ENCODE measurements at places on chromosomes 7 and 10.

DNA sequence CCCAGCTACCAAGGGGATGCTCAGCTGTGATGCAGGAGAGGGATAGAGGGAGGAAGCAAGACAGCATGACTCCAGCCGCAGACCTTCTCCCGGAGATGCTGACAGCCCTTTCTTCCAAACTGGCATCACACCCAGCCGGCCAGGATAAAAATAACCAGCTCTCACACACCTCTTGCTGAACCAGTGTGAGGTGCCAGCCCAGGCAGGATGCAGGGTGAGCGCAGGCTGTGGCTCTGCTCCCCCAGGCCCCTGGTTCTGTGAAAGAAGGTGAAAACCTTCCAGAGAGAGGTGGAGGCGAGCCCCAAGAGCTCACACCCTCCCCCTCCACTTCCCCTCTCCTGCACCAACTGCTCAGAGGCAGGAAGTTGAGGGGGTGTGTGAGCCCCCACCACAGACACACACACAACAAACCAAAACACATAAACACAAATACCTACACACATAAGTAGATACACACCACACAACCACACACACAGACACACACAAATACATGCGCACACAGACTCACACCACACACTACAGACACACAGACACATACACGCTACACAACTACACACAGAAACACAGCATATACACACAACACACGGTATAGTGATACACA, 4.0 kb downstream of the GPR15LG start:
- peak; percentile 19 for DNase-seq

- no peak for DNase-seq
Measured at GRCh38 chr7:105963038-105963667, at the start of gene CDHR3. CDHR3 (plus strand) TSS chr7:105963264; CDS start chr7:105963319, 55 bp downstream.

GRCh38 chr10:28190196-28190595, 112.7 kb downstream of the MPP7 start:
- no peak for DNase-seq

GRCh38 chr10:73874267-73875138, at the start of gene CAMK2G:
CAMK2G (minus strand) TSS chr10:73874555; CDS start chr10:73874461, 94 bp downstream.
- peak; percentile 83 for DNase-seq

GRCh38 chr10:126181626-126182025, 206.7 kb downstream of the ADAM12 start:
- DNase-seq: no peak

GRCh38 chr10:25451401-25451800, 276.6 kb downstream of the GPR158 start:
- DNase-seq: no peak

DNA sequence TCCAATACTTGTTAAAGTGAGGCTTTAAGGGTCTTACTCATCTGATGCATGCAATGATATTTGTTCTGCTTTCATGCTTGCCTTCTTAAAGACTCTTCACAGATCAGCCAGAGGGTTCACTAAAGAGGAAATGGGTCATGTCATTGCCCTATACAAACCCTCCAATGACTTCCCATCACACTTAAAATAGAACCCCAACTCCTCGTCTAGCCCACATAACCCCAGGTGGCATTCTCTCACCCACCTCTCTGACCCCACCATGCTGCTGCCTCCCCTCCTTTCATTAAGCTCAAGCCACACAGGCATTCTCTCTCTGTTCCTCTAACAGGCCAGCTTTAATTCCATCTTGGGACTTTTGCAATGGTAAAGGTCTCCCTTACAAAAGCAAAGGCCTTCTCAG, 253.6 kb downstream of the GRID1 start:
- no peak for DNase-seq

GRCh38 chr7:155692317-155692716, 47.9 kb downstream of the RBM33 start:
- no peak for DNase-seq

- no peak for DNase-seq
Measured at GRCh38 chr10:22228167-22228938, 10.5 kb upstream of the EBLN1 start.

GRCh38 chr7:125661006-125661405, 731.4 kb upstream of the POT1 start:
- no peak for DNase-seq

GRCh38 chr10:25261558-25261957, 86.8 kb downstream of the GPR158 start:
- DNase-seq: no peak

DNA sequence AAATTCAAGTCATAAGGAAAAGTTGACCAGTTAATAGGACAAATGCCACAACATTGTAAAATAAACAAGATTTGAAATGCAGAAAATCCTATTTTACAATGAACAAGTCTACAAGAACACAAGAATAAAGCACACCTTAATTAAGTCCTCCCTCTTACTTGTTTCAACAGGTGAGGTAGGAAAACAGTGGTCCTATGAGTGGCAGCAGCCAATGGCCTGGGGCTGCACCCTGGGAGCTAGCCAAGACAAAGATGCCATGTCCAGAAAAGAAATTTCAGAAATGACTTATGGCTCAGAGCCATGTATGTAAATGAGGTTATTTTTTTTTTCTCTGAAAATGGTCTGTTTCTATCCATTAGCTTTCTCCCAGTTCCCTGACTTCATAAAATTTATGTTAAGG, 14.3 kb downstream of the KLLN start:
- no peak for DNase-seq

GRCh38 chr7:100169147-100169850, 882 bp upstream of the GAL3ST4 start:
- DNase-seq: no peak

DNA sequence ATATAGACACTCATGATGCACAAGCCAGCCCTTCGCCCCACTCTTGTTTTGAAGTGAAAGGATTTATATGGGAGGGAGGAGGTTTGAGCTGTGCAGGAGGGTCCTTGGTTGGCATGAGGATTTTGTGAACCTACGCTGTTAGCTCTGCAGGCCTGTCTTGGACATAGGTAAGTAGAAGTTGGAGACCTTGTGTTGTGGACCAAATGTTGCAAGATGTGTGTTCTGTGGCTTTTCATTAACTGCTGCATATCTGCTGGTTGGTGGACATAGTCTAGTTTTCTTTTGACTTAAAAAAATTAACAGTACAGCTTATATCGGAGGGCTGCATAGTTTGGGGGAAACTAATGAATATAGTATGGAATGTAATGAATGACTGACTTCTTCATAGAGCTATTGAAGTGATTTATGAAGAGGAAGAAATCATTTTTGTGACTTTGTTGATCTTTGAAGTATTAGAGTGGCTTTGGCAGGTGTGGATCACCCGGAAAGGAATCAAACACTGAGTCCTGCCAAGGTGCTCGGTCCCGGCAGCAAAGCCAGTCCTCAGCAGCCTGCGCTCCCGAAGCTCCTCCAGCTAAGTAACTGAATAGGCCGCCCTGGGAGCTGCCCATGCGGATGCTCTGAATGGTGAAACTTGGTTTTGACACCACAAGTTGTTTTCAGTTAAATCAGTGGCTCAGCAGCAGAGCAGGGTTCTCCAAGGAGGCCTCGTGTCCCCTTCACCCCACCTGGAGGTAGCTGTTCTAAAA, 3.2 kb downstream of the MGMT start:
- no peak for DNase-seq

GRCh38 chr7:127208860-127209259, 43.9 kb downstream of the GRM8 start:
- DNase-seq: no peak

GRCh38 chr7:50369143-50370026, 64.9 kb downstream of the IKZF1 start:
- DNase-seq: no peak

DNA sequence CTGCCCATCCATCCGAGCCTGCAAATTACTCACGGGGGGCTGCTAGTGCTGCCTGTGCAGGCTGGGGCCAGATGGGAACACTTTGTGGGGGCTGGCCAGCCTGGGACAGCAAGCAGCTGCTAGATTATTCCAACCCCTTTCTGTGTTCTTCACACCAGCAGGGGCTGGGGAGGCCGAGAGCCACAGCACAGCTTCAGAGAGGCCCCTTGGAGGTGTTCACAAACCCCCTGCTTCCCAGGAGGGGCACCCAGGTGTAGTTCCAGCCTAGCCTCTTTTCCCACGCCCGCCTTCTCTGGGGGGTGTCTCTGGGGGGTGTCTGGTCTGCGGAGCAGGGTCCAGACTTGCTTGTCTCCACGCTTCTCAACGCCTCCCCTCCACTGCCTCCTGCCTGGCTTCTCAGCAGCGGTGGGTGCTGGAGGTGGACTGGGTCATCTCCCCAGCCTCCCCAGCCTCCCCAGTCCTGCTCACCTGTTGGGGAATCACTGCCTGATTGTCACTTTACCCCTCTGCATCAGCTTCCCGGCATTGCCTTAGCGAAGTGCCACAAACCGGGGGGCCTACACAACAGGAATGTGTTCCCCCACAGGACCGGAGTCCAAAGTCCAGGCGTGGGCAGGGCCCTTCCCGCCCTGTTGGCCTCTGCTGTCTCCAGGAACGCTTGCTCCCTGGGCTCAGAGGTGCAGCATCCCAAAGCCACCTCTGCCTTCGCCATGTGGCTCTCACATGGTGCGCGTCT, 74.0 kb upstream of the EN2 start:
- no peak for DNase-seq

DNA sequence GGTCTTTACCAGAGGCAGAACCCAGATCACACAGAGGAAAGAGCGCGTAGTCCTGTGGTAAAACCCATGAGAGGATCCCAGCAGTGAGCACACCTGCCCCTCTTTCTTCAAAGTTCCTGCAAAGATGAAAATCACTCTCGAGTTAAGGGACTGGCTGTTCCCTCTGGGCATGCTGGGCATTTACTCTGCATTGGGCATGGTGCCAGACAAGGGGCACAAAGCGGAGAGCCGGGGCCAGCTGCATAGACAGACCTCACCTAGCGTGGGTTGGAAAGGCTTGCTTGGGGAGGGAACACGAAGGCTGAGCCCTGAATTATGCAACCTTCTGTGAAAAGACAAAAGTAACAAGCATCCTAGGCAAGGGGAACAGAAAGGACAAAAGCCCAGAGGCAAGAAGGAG, 120.0 kb upstream of the TCERG1L start:
- DNase-seq: no peak

GRCh38 chr10:53719658-53720057, 947.1 kb upstream of the MBL2 start:
- DNase-seq: no peak

- no peak for DNase-seq
Measured at GRCh38 chr7:30347226-30348082, 63.1 kb downstream of the ZNRF2 start.

All from stimulated activated naive CD8-positive, alpha-beta T cell treated with anti-CD3 and anti-CD28 coated beads, Interleukin-15, Interleukin-2, amounts not matched to agents 100 U/mL and 50 U/mL, for 24 hours (primary cell).